Activated T-helper 1 cell treated with anti-CD3 and anti-CD28 coated beads, Interleukin-12 subunit alpha, Interleukin-12 subunit beta, Interleukin-2, Interleukin-4 antibody, amounts not matched to agents 30 ng/mL and 10 ng/mL and 1 ng/mL, durations not matched to agents 14 hours and 24 hours and 36 hours (primary cell): ENCODE measurements at places on chromosomes 12 and 14. TPM values are rescaled to one million over a fixed set of nuclear protein-coding genes. Genes with fewer than 3 reads are reported as not detected.

RERGL gene
- not detected in 2 replicates for total RNA-seq

JAG2 gene
- 6.5 and 7.4 TPM in 2 replicates for total RNA-seq

GRCh38 chr14:50778721-50779483 is 52.1 kb downstream of the NIN start:
- no peak for DNase-seq

DNA sequence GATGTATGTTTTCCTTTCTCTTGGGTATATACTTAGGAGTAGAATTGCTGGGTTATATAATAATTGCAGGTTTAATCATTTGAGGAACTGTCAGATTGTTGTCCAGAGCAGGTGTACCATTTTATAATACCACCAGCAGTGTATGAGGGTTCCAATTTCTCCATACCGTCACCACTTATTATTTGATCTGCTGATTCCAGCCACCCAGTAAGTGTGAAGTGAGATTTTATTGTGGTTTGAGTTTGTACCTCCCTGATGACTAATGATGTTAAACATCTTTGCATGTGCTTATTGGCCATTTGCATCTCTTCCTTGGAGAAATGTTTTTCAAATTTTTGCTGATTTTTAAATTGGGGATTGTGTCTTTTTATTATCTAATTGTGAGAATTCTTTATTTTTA is 15.1 kb downstream of the NCKAP5L start:
- no peak for DNase-seq
